ENCODE measurements at places on chromosomes 11 and 22.
A peak's percentile ranks its signal among the peaks of the same experiment; 100 is the strongest.

DNA sequence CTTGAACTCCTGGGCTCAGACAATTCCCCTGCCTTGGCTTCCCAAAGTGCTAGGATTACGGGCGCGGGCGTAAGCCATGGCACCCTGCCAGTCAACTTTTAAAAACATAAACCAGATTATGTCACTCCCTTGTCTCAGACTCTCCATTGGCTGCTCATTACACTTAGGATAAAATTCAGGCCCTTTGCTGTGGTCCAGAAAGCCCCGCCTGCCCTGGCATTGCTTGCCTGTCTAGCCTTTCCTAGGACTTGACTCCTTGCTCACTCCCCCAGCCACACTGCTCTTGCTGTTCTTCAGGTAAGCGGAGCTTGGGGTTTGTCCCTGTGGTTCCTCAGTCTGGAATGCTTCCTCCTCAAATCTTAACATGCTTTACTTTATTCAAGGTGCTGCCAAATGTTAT is 30.5 kb downstream of the DIXDC1 start:
- no peak for DNase-seq

GRCh38 chr11:75326439-75326810 is 25.0 kb downstream of the ARRB1 start:
- no peak for DNase-seq

DNA sequence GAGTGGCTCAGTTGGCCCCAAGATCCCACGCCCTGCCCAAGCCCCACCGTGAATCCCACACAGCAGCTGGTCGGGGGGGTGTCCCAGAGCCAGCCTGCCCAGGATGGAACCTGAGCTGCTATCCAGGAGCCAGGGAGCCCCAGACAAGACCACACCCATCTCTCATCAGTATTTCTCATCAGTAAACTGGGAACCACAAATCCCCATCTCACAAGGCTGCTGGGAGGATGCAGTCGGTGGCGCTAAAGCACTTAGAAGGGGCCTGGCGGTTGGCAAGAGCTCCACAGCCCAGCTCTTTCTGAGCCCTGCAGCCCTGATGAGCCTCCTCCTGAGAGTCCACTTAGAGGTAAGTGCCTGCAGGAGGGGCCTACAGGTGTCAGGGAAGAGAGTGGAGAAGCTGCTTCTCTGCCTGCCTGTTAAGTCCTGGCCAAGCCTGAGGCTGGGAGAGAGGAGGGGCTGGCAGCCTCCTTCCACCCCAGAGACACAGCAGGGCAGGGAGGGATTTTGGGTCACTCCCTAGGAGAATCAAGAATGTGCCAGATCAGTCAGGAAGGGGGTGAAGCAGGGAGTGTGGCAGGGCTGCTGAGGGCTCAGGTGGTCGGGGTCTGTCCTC is 6.1 kb downstream of the FADS3 start:
- DNase-seq, result peak; percentile 31

- DNase-seq, result no peak
Observed at GRCh38 chr22:46022881-46023512, 46.0 kb upstream of the WNT7B start.

GRCh38 chr11:31822175-31822926 is 11.2 kb upstream of the PAX6 start:
- no peak for DNase-seq

GRCh38 chr11:111344032-111344431 is 35.0 kb downstream of the POU2AF1 start:
- DNase-seq, result no peak

- DNase-seq, result no peak
Observed at GRCh38 chr22:48884324-48884723, 943.3 kb downstream of the BRD1 start.

- DNase-seq, result no peak
Observed at GRCh38 chr11:93359396-93359795, 28.9 kb downstream of the DEUP1 start.

DNA sequence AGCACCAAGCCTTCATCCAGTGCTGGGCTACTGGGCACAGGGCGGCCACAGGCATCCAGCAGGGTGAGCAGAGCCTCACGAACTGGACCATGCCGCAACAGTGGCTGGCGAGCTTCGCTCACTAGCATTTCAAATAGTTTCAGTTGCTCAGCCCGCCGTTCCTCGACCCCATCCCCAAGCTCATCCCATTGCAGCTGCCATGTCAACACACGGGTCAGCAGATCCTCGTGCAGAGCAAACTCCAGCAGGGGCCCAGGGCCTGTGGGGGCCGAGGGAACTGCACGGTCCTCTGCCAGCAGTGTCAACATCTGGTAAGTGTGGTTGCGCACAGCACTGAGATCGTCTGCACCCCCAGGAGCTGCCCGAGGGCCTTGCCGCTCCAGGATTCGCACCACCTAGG is 10.6 kb downstream of the FHIP1B start:
- no peak for DNase-seq

- no peak for DNase-seq
Observed at GRCh38 chr22:47199261-47199978, 437.0 kb downstream of the TBC1D22A start.

DNA sequence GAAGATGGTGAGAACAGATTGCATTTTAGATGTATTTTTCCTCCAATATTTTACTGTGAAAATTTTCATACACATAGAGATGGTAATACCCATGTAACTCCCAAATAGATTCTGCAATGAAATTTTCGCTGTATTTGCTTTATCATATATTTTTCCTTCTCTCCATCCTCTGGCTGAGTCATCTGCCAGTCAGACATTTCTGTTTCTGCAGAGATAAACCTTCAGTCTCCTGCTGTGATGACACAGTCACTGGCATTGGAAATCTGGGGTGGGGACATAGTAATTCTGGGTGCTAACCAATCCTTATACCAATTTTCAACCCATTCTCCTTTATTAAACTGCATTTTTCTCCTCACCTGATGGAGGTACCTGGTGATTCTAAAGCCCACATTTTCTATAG is 33.7 kb downstream of the SVIP start:
- DNase-seq, result peak; percentile 83

GRCh38 chr11:32100495-32100894 is 9.6 kb downstream of the RCN1 start:
- DNase-seq, result no peak

DNA sequence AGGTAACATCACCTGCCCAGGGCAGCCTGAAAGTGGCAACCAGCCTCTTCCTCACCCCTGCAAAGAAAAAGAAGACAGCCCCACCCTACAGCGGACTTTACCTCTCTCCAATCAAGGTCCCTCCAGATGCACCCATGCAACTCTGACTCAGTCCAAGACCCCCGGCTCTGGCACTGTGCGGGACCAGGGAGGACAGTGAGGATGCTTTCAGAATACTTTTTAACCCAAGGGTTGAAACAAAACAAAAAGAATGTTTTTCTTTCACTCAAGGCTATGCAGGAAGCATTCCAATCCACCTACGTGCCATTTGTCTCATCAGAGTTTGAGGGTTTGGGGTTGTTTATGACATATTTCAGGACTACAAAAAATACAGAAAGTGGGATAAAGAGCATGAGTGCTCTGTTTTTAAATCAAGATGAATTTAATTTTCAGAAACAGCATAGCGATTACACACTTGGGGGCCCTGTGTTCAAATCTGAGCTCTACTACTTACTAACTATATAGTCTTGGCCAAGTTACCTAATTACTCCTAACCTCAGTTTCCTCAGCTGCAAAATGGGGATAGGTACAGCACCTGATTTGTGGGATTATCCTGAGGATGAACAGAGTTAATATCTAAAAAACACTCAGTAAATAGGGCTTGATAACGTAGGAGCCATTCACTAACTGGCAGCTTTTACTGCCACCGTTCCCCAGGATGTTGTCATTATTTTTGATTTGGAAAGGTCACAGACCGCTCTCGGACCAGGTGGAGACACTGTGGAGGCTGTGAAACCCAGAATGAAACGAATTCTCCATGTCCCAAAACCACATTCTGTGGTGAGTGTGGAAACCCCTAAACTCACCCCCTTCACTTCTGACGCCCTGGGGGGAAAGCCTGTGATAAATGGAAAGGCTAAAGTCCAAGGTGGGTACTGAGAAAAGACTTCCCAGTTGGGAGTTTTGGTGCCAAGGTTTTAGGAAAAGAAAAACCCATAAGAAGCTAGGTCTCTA is 5.6 kb downstream of the PLAAT3 start:
- no peak for DNase-seq

DNA sequence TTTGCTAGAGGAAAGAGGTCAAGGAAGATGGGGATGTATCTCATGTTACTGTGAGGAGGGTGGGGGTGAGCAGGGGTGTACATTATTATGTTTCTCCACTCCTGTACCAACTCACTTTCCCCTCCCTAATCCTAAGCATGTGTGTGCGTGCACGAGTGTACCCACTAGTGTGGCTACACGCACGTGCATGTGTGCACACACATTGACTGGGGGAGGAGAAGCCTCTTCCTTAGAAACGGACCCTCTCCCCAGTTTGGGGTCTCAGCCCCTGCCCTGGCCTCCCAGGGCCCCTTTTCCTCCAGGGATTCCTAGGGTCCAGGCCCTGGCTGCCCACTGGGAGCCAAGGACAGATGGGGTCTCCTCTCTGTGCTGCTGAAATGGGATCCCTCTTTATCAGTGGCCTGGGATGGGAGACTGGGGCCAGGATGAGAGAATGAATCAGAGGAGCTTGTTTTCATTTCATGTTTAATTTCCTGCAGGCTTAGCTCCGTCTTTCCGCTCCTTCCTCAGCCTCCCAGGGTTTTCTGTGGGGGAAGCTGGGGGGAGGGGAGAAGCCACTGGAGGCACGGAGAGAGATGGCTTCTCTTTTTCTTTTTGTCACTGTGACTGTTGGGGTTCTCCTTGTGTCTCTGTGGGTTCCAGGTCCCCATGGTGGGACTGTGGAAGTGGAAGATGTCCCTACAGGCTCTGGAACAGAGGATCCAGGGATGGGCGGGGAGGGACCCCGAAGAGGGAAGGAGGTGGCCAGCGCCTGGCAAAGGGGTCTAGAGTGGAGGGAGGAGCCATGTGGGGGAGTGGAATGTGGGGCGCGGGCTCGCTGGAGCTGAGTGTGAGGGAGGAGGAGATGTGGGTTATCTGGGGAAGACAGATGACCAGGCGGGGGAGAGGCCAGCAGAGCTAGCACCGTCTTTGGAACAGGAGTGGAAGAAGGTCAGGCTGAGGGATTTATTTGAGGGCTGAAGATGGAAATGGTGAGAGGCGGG is 40.3 kb downstream of the ALX4 start:
- DNase-seq, result peak; percentile 60

DNA sequence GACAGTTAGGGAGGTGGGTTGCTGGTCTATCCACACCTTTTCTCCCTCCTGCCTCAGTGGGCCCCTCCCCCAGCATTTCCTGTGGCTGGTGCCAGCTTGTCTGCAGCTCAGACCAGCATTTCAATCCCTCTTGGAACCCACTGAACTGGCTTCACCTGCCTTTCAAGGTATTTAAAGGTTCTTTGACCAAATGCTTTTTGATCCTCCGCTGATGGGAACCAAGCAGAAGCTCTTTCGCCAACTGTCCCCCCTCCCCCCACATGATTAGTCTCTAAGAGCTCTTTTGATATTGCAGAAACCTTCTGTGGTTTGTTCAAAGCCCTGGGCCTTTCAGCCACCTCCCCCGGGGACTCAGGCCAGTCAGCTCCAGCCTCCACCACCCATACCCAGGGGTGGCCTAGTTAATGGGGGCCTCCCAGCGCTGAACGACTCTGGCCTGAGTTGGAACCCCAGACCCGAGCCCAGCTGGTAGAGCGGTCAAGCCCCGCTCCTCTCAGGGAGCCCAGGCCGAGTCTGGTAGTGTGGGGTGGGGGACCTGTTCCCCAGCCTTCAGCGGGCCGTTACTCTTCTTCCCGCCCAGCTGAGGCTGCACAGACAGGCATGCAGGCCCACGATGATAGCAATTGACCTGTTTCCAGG is 6.0 kb upstream of the SYT7 start:
- no peak for DNase-seq

Data from erythroblast (primary cell).